Posterior vena cava (tissue), 2 donors: ENCODE measurements at places on chromosomes 16 and 17.
A peak's percentile ranks its signal among the peaks of the same experiment; 100 is the strongest.

DNA sequence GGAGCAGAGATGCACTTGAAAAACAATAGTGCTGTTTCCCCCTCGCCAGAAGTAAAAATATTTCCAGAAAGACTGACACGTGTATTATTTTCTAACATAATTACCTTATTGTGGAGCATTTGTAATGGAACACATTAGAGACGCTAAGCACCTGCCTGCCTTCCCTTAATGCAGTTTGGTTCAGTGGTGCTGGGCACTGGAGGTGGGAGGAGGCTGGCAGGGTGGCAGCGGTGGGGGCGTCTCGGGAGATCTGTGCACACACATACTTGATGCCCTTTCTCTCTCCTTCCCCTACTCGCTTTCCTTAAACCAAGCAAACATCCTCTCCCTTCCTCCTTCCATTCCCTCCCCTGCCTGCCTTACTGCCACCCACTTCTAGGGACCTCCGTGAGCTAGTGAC lies 156.6 kb upstream of the SDK2 start:
- no peak for DNase-seq

GRCh38 chr17:2172999-2173398 lies 118.1 kb downstream of the HIC1 start:
- DNase-seq, result no peak

- no peak for DNase-seq
Measured at GRCh38 chr17:67676305-67676704, 41.4 kb upstream of the NOL11 start.

DNA sequence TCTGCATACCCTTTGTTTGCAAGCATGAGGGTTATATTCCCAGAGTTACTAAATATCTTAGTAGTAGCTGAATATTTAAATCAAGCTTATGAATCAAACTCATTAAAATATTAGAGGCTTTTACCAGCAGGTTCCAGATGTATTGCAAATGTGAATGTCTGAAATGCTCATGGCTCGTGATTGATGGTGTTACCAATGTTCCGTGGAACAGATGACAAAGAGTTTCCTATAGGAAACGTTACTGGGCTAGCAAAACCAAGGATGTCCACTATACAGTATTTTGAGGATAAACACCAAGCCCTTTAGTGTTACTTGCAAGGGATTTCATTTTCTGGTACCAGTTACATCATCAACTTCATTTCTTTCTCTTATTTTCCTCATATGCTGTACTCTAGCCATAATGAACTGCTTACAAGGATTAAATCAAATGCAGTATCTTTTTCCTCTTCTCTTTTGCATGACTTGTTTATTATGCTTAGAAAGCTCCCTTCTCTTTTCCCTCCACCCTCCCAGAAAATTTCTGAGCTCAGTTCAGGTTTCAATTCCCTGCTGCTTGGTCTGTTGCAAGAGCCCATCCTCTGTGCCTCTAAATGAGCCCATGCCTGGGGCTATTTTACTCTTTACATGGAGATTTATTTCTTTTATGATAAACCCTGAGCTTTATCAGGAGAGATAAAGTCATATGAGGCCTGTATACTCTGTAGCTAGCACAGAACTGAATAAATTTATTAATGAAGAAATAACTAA lies 1537.1 kb upstream of the GOT2 start:
- DNase-seq, result no peak

DNA sequence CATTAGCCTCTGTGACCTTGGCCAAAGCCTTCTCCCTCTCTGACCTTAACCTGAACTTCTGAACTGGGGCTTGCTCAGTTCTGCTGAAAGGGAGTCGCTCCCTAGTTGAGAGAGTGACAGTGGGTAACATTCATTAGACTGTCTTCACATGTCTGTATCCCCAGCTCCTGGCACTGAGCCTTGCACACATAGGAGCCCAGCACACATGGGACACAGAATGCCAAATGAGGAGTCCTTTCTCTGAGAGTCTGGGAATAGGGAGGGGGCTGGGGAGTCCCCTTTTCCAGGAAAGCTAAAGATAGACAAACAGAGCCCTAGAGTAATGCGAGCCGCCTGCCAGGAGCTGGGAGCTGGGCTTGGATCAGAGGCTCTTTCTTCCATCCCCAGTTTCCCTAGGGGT lies 2.5 kb downstream of the TAC4 start:
- DNase-seq, result peak; percentile 78

DNA sequence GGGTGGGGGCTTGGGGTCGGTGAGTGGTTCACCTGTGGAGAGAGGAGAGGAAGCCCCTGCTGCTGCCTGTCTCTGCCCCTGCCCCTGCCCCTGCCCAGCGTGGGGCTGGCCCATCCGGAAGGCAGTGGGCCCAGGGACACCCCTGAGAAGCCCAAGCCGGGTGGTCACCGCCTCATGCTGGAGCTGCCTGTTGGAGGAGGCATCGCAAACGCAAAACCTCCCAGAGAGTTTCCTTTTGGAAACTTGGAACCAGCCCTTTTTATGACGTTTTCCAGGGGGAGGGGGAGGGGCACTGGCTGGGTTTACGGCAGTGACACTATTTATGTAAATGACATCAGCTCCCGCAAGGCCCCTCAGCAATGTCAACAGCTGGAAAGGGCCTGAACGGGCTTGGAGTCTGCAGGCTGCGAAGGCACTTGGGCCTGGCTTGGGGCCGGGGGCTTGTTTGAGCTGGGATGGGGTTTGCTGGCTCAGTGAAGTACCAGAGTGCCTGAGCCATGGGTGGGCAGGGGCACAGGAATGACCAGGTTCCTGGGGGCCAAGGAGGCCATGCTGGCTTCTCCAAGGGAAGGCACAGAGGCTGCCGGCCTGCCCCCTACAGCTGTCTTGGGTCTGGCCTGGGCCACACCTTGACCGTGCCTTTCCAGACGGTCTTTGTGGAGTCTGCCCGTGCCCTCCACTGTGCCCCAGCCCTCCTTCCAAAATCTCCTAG lies 219.5 kb downstream of the NTN1 start:
- DNase-seq, result peak; percentile 92

DNA sequence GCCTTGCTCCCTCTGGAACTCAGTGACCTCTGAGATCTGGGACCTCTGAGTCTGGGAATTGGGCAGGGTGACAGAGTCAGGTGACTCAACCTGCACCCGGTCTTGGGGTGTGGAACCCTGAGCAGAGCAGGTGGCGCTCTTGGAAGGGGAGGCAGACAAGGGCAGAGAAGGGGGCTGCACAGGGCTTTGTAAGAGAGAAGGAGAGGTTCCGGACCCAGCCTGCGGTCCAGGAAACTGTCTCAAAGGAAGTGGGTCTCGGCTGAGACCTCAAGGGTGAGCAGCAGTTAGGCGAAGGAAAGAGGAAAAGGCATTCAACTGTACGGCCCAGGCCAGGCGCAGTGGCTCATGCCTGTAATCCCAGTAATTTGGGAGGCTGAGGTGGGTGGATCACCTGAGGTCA lies 10.0 kb upstream of the RIPOR1 start:
- DNase-seq, result no peak

GRCh38 chr17:32596628-32597027 lies 109.8 kb downstream of the CDK5R1 start:
- no peak for DNase-seq

GRCh38 chr16:68041783-68042182 lies 18.7 kb downstream of the DUS2 start:
- no peak for DNase-seq

DNA sequence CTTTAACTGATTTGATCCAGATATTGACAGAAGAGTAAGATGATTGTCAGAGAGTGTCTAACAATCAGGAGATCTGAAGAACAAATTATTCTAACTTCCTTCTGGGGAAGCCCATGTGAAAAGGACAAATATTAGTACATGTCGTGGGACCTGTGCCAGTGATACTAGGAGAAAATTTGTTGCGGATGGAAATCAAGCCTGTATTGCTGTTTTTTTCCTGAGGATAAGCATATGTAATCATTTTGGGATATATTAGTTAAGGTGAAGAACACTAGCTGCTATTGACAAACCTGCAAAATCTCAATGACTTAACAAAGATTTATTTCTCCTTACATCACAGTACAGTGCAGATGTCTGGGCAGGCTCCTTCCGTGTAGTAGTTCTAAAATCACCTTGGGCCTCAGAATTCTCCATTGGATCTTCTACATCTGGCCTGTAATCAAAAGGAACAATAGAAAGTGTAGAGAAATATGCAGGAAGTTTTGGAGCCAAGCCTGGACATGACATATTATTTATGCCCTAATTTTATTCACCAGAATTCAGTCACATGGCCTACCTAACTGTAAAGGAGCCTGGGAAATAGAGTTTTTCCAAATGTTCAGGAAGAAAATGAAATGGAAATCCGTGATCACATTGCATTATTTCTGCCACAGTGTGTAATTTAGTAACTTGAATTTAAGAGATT lies 58.3 kb downstream of the CYB561 start:
- no peak for DNase-seq
